Spinal cord (tissue), 10 donors: ENCODE measurements at places on chromosomes 3 and 15. TPM values are rescaled to one million over a fixed set of nuclear protein-coding genes. Genes with fewer than 3 reads are reported as not detected.

The CADM2 gene
- total RNA-seq: 42.2 TPM

The GABRG3 gene
- 23.7 TPM for total RNA-seq

The CLDN16 gene
- total RNA-seq: 0.50 TPM

The RLBP1 gene
- total RNA-seq: 3.6 TPM

GRCh38 chr3:42157540-42158538 is 66.7 kb downstream of the TRAK1 start:
- no peak for DNase-seq

DNA sequence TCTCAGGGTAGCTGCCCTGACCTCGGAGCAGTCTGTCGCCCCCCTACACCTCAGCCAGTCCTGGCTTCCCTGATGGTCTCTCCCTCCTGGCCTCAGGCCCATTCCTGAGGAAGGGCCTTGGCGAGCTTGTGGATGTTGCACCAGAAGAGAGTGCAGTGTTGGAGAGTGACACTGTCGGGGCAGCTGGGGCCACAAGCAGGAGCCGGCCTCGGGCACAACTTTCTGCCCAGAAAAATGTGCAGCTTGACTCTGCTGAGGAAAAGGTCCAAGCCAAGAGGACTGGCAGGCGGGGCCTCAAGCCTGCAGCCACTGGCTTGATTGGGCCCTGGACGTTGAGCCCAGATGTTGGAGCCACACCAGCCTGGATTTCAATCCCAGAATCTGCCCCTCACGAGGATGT is 12.8 kb downstream of the HEMK1 start:
- DNase-seq: no peak

DNA sequence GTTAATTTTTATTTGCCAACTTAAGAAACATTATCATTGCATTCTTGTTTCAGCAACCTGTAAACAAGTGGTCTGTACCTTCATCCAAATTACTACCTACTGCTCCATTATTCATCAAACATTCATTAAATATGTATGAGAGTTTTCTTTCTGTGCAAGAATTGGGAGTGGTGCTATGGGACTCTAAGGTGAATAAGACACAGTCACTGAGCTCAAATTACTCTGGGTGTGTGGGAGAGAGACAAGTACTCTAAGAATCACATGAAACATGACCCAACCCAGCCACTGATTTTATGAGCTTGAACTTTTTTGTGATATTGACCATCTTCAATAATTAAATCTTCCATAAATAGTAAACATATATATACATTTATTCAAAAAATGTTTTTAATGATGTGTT is 227.2 kb upstream of the TP63 start:
- DNase-seq: no peak

DNA sequence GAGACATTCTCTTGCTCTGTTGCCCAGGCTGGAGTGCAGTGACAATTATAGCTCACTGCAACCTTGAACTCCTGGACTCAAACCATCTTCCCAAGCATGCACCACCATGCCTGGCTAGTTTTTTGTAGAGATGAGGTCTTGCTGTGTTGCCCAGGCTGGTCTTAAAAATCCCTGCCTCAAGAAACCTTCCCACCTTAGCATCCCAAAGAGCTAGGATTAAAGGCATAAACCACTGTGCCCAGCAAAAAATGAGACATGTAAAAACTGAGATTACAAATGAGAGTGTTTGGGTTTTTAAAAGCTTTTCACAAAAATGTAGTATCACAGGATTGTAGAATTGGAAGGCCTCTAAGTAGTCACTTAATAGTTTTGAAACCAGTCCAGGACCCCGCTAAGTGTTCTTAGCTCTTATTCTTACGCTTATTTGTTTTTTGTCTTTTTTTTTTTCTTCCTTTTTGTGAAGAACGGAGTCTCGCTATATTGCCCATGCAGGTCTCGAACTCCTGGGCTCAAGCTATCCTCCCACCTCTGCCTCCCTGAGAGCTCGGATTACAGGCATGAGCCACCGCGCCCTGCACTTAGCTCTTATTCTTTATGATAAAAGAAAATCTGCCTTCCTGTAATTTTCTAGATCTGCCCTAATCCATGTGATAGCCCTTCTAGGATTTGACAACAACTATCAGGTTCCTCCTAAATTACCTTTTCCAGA is 31.5 kb downstream of the KLHL18 start:
- DNase-seq: no peak

- DNase-seq: no peak
Measured at GRCh38 chr3:48423883-48424695, 5.8 kb downstream of the PLXNB1 start.
